Stimulated activated CD4-positive, alpha-beta T cell treated with anti-CD3 and anti-CD28 coated beads, TNF-alpha, amount 100 ng/mL, for 24 hours (primary cell): ENCODE measurements at places on chromosomes 5 and 9.

DNA sequence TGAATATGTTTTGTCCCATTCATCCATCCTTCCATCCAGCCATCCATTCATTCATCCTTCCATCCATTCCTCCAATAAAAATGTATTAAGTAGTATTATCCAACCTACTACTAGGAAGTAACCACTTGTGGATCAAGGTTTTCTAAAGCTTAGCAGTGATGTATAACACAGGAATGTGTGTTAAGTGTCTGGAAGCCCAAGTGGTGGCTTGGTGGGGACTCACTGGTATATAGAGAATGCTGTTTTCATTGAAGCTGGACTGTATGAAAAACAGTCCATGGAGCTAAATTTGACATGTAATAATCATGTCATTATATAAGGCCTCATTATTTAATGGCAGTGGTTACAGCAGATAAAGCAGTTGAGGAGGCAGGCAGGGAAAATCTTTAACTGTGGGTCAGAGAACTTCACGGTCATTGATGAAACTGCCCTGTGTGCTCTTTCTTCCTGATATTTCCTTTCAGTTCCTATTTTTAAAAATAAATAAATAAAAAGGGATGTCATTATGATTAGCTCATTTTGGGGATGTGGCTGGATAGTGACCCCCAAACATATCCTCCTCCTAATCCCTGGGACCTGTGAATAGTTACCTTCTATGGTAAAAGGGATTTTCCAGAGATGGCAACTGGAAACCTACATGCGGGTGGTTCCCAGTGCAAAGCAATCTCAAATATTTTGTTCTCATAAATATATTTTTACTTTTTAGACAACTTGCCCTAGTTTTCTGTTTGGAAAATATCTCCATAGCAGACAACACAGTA is 82.3 kb downstream of the DAPK1 start:
- DNase-seq: no peak

- no peak for DNase-seq
Observed at GRCh38 chr9:124518116-124518515, 10.9 kb upstream of the NR5A1 start.

GRCh38 chr5:88724201-88724600 is 158.8 kb downstream of the MEF2C start:
- no peak for DNase-seq

- DNase-seq: no peak
Observed at GRCh38 chr5:143019614-143020515, 249.7 kb downstream of the ARHGAP26 start.

- no peak for DNase-seq
Observed at GRCh38 chr5:170135796-170136490, 30.2 kb downstream of the FOXI1 start.

DNA sequence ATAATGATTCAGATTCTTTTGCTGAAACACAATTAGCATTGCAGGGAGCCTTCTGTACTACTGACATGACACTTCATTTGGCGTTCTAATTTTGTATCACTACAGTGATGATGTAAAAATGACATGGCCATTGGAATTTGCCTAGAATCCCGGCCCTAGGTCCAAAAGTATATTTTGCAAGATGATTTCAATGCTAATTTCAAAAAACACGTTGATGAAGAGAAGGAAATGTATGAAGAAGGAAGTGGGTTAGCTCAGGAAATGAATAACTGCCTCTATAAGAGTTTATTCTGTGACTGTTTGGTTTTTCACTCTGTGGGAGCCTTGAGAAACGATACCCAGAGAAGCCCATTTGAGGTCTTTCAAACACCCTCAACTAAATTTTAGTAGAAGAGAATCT is 59.3 kb downstream of the OSTF1 start:
- no peak for DNase-seq

- no peak for DNase-seq
Observed at GRCh38 chr9:270657-271237, 56.1 kb downstream of the DOCK8 start.

DNA sequence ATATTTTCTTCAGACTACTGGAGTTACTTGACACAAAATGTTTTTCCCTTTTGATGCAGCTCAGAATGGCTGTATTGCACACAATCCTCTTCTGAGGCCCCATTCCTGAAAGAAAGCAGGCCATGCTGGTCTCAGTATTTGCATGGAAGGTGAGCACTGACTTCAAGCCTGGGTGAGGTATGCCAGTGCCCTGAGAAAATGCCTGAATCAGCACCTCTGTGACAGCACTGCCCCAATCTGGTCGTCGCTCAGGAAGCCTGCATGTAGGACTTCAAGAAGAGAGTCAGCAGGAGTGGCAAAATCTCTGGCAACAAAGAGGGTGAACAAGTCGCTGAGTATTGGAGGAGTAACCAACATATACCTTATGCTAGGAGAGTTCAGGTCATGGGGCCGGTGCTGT is 425.2 kb upstream of the PIK3R1 start:
- DNase-seq: no peak

DNA sequence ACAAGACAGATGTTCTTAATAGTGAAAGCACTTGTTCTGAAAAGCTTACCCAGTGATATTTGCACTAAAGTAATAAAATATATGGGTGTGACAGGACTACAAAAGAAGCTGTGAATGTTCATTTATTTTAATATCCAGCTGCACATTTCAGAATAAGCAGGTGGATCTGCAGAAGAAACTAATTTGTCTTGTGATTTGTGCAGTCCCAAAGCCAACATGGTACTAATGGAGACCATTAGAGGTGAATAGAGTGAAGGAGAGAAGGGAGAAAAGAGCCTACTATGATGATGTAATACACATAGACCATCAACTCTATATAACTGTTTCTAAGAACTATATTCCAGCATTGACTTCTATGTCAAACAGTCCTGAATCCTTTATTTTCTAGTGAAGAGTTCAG is 362.8 kb downstream of the ISL1 start:
- no peak for DNase-seq

DNA sequence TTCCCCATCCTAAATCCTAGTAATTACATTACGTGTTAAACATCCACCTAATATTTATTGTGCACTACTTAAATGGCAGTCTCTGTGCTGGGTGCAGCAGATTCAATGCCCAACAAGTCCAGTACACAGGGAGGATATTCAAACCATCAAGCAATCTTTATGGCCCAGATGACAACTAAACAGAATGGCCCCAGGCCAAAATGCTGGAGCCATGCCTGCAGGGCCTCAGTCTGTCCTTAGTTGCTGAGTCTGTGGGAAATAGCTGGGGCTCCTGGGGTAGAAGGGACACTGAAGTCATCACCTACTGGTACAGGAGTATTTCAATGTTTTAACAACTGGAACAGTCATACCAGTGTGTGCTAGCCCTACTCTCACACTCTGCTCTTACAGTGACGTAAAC is 153.5 kb downstream of the ZNF608 start:
- no peak for DNase-seq

GRCh38 chr9:121262953-121263352 is 5.0 kb upstream of the GSN start:
- no peak for DNase-seq

DNA sequence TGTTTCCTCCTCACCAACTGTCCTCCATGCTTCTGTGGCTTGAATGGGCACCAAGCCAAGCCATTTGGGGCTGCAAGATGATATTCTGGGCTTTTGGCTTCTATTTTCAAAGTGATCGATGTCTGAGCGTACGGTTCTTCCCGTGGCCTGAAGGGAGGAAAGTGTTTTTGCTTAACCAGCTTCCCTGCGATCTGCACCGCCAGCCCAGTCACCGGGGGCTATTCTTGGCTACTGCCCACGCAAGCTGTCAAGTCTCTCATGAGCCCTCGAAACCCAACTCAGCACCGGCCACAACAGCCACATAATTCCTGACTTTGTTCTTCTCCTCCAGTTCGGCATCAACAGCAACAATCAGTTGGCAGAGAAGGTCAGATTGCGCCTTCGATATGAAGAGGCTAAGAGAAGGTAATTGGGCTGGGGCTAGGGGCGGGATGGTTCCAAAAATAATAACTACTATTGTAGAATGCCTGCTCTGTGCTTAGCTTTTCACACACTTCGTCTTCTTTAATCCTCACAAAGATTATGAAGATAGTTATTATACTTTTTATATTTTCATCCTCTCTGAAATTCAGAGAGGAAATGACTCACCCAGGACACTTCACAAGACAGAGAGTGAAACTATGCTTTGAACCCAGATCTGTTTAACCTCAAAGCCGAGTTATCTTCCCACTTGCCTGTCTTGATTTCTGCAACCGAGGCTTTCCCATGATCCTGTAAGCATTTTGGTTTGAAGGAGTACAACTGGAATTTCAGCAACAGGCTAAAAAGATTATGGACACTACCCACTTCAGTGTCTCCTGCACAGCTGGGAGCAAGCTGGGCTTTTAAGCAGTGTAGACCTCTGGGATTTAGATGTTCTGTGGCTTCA is 76.4 kb upstream of the RARS1 start:
- DNase-seq: no peak

DNA sequence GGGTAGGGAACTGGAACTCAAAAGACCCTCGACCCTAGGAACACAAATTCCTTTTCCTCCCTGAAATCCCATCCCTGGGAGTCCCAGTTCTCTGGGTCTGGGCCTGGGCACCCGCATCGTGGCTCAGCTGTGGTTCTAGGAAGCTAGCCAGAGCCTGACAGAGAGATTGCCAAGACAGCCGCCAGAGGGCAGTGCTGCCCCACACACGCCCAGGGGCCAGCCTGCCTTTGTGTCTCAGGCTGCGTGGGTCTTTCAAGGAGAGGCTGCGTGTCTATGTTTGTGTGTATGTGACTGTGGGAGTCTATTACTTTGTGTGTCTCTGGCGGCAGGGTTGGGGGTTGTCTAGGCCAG is 32.0 kb upstream of the TTLL11 start:
- DNase-seq: peak; percentile 80

GRCh38 chr9:127942216-127943010 is 4.8 kb upstream of the DPM2 start:
- DNase-seq: no peak

- no peak for DNase-seq
Observed at GRCh38 chr9:38423273-38423972, 831 bp downstream of the IGFBPL1 start.

DNA sequence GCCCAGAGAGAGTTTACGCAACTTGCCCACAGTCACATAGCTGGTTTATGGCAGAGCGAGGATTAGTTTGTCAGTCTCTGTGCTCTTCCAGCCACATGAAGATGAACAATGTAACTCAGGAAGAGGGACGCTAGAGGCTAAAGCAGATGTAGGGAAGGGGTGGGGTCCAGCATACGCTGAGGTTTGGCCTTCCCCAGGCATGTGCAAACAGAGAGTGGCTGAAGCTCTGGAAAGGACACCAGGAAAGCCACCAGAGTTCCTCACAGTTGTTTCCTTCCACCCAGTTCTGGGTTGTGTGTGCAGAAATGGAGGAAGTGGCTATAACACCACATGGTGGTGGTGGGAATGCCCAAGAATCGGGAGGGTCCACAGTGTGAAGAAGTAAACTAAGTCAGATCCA is 60.0 kb downstream of the SNX18 start:
- no peak for DNase-seq

- no peak for DNase-seq
Observed at GRCh38 chr5:180290568-180291233, 1.2 kb downstream of the MAPK9 start.

DNA sequence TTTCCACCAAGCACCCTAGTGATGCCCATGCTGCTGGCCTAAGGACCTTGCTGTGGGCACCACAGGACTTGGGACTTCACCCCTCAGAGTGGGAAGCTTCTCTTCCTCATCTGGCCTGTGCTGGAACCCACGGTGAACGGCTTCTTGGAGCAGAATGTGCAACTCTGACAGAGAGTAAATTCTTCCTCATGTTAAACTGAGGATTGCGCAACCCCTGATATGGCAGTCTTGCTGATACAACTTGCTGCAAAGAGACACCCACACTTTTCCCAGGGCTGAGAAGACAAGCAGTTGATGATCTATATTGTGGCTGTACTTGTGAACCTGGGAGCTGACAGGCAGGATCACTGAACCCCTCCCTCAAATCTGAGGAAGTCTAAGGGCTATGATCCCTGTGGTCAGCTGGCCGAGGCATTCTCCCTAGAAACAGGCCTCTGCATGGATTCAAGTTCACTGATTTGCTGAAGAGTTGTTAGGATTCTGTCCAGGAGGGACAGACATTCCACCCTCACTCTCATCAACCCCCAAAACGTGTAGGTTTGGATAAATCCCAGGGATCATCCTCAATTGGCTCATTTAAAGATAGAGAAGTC is 307.2 kb downstream of the MTRR start:
- no peak for DNase-seq

- no peak for DNase-seq
Observed at GRCh38 chr5:119398727-119399466, 43.1 kb downstream of the TNFAIP8 start.

DNA sequence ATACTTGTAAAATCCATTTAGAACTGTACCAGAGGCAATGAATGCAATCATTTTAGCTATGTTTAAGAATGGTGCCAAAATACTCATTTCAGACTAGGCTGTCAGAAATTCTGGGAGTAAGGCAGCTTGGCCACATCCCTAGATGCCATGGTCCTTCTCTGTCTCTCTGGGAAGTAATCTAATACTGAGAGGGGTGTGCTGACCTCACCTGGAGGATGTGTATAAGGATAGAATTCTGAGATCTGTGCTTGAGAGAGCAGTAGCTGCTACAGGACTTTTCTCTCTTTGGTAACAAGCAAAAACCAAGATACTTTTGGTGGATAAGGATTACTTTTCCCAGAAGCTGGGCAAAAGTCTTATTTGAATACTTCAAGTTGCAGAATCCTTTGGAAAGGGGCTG is 68.1 kb upstream of the MRPS30 start:
- DNase-seq: no peak

GRCh38 chr9:72871685-72872084 is 81.2 kb downstream of the ALDH1A1 start:
- DNase-seq: no peak

- DNase-seq: no peak
Observed at GRCh38 chr5:173290477-173291131, 37.6 kb downstream of the STC2 start.

- peak; percentile 22 for DNase-seq
Observed at GRCh38 chr9:114156657-114157421, 1.5 kb downstream of the COL27A1 start.

GRCh38 chr9:133057553-133057952 is 4.2 kb upstream of the CEL start:
- no peak for DNase-seq

DNA sequence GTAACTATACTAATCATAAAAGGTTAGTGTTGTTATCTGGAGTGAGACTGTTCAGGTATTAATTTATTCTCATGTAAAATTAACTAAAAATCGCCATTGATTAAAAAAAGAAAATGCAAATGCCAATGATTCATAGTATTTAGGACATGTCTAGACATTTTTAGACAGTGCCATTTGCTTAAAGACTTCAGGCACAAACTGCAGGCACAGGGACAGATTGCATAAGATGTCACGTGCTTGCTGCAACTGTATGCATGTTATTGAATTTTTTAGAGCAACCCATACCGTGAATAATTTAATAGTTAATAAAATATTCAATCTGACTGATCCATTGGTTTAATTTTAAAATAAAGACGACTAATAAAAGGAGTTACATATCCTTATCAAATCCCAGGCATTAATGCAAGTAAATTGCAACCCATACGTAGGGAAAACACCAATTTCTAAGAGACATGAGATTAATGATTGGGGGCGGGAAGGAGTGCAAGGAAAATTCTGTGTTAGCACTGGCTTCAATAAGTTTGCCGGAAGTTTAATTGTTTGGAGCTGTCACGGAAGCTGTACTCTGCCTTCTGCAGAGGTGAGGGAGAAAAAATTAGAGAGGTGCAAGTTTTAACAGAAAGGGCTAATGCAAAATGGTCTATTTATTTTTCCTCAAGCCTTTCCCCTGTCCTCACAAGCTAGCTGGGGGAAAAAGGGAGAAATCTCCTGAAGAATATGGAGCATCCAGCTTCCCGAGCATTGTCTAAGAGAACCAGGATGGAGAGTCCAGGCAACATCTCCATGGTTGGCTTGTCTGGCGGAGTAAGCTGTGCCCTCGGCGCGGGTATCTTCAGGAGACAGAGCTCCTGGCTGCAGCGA is 2.9 kb downstream of the EDIL3 start:
- no peak for DNase-seq

GRCh38 chr9:82110881-82111280 is 122.3 kb downstream of the SPATA31D1 start:
- no peak for DNase-seq
